ENCODE measurements at places on chromosomes 1 and 21.
A peak's percentile ranks its signal among the peaks of the same experiment; 100 is the strongest.

DNA sequence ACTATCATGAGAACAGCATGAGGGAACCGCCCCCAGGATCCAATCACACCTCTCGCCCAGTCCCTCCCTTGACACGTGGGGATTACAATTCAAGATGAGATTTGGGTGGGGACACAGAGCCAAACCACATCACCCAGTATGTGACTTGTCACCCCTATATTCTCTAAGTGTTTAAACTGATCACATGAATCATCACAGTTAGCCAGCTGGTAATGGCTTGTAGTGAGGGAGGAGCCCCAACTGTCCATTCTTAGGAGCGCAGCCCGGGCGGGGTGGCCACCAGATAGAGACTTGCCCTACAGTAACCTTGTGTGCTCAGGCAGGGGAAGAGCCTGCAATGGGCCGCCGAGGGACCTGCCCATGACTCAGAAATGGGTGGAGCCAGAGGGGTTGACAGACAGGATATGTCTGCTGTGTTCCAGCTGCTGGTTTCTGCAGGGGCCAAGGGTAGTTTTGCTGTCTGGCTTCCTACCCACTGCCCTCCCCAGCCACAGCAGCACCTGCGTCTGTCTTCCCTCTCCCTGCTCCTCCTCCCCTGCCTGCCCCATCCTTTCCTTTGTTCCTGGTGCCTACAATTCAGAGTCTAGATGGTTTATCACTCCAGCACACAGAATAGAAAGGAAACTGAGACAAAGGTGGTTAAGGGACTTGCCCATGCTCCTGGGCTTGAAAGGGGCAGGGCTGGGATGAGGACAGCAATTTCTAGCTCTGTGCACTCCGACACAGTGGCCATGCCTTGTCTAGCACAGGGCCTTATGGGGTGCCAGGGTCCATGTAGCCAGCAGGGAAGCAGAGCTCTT, 9.2 kb downstream of the ABCG1 start:
- DNase-seq: peak; percentile 69

DNA sequence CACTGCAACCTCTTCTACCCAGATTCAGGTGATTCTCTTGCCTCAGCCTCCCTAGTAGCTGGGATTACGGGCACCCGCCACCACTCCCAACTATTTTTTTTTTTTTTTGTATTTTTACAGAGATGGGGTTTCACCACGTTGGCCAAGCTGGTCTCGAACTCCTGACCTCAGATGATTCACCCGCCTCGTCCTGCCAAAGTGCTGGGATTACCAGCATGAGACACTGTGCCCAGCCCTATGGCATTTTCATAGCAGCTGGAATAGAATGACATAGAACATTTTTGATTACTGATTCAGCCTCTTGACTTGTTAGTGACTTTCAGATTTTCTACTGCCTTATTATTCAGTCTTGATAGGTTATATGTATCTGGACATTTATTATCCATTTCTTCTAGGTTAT, 1046.2 kb downstream of the AMY1C start:
- no peak for DNase-seq

DNA sequence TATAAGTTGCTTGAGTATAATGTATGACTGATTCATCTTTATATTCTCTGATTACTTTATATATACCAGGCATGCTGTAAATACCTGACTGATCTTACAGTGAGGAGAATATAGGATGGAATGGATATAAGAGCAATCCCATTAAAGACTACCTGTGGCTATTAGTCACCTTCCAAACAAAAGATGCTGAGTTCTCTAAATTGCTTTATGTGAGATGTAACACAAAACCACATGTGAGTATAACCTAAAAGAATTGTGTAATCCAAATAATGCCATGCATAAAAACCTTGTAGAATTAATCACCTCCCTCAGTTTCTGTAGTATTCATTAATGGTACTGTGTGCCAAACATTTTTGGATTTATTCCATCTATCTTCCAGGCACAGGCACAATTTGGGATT, 134.6 kb upstream of the LRRC7 start:
- DNase-seq: no peak

GRCh38 chr1:245599371-245600174, 444.8 kb downstream of the KIF26B start:
- DNase-seq: peak; percentile 98

DNA sequence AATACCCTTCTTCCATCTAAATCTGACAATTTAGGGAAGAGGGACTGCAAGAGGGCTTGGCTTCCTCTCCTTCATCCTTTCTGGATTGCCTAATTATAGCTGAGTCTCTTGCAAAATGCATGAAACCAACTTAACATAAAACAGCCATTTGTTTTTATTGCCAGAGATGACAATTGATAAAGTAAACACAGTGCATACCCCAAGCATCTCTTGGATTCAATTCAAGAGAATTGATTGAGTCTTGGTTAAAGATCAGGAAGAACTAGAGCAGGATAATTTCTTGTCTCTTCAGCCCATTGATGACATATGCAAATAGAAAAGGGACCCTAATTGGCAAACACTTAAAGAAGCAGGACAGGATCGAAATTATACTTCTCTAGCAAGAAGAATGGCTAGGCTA, 617.1 kb upstream of the PTBP2 start:
- DNase-seq: no peak

DNA sequence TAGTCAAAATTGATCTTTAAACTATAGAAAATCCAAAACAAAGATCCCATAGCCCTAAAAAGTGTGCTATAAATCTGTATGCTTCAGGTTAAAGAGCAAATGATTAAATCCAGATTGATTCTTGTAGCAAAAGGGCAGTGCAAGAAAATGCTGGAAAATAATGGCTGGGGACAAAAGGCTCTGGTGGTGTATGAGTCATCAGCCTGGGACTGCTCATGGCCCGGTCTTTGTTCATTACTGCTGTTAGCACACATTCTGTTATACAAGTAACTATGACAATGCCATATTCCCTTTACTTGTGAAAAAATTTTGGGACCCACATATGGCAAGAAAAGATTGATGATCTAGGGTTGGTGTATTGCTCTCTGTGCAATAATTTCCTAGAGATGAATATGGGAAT, 89.1 kb downstream of the RWDD3 start:
- DNase-seq: peak; percentile 30

DNA sequence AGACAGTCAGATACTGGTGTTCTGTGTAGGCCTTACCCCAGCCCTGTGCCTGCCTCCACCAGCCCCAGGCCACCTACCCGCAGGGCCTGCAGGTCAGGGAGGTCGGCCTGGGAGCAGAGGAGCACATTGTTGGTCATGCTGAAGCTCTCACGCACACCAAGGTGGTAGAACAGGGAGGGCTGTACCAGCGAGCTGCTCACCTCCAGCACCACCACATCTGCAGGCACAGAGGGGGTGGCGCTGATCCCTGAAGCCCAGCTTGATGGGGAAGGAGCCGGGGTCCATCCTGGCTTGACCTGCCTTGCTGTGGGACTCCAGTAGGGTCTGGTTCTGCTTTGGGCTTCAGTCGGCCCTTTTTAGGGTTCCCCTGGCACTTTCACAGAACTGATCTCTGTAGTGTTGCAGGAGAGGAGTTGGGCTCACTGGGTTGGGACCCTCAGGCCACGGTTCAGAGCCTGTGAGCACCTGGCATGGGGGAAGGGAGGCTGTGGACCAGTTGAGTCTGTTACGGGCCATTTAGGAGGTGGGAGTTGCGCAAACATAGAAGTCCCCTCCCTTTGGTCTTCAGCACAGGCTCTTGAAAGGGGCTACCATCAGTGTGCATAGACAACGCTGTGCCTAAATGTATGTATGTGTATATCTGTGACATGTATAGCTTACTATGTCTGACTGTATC, 1.9 kb downstream of the MAP3K6 start:
- no peak for DNase-seq

DNA sequence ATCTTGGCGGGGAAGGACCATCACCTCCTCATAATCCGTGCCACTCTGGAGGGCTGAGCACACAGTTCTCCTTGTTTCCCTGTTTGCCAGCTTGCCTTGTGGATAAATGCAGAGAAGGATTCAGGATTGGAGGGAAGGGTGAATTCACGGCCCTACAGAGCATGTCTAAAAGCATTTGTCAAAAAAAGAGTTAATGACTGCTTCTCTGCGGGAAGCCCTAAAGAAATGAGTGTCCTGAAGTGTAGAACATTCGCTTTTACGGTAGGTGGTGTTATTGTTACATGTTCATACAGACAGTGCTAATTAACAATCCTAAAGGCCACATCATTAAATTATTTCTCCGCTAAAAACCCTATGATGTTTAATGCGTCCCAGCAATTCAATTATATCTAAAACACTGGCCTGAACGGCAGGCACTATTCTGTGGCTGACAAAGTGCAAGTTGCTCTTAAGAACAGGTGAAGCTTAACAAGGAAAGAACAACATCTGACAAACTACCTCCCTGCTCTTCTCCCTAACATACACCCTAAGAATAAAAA, 112.3 kb upstream of the NFIA start:
- DNase-seq: peak; percentile 53

DNA sequence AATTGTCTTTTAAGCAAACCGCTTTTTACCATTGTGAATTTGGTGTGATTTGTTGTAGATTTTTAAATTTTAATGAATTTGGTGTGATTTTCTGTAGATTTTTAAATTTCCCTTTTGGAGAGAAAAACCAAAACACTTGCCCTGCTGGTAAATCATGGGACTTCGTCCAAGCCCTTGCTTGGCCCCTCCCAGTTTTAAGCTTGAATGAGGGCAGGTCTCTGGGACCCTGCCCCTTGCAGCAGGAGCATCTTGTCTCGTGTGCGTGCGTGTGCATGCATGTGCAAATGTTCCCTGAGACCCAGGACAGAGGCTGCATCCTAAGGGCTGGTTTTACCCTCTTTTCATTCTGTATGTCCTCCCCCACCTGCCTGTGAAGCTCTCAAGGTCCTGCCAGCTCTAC, 248.6 kb downstream of the GREM2 start:
- DNase-seq: no peak

DNA sequence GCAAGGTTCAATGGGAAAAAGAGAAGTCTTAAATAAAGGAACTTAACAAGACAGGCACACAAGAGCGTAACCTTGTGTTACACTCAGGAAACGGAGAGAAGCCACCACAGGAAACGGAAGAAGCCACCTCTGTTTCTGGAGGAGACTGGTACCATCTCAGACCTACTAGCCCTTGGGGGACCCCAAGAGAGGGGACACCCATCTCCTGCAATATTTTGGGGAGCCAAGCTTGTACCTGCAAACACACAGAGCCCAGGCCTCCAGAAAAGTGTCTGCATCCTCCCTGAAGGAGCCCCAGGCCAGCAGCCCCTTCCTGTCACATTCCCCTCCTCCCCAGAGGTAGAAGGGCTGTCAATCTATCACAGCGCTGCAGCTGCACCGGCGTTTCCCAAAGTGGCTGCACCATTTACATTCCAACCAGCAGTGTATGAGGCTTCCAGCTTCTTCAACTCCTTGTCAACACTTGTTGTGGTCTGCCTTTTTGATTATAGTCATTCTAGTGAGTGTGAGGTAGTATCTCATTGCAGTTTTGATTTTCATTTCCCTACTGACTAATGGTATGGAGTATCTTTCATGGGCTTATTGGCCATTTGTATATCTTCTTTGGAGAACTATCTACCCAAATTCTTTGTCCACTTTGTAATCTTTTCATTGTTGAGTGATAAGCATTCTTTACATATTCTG, 23.0 kb upstream of the PADI1 start:
- DNase-seq: peak; percentile 14

GRCh38 chr1:18352636-18353265, 128.0 kb upstream of the KLHDC7A start:
- DNase-seq: no peak

DNA sequence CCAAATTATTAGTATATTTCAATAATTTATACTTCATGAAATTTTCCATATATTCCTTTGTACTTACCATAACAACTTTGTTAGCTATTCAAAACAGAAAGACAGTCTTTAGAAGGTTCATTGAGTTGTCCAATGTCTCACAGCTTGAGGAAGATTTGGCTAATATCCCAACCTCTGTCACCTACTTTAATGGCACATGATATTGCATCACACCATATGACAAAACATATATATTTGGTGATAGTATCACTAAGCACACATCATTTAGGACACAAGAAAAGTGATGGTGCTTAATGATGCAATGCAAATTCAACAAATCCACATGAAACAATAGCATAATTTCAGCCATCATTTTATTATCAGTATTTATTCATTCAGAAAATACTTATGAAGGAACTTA, 122.0 kb upstream of the BRINP3 start:
- no peak for DNase-seq

DNA sequence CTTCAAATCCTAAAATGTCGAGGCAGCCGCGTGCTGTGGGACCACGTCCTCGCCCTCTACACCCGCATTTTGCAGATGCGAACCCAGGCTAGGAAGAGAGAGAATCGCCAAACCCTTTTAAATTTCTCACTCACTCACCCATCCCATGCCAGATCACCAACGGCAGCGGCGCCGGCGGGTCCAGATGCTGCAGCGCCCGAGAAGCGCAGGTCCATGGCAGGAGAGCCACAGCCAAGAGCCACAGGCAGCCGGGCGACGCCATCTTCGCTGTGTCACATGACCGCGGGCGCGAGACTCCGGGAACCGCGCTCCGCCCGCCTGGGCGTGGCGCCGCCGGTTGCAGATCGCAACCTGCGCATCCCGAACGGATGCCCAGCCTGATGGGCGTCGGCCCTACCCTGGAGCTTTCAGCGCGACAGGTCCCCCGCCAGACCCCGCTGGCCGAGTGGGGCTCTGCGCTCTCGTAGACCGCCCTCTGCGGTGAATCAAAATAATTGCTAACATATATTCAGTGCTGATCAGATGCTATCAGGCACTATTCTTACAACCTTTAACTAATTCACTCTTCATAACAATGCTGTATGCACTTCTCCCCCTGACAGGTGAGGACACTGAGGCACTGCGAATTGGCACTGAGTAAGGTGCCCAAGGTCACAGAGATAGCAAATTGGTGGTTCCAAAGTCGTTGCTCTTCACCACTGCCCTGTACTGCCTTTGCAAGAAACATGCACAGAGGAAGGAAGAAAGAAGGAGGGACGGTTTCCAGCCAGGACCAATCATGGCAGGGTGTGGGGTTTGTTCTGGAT, at the start of gene PPT1:
Gene PPT1, minus strand, starts transcription at position 276 of the 806 bp plus-strand sequence. Its CDS starts 14 bp downstream, at position 262.
- DNase-seq: peak; percentile 68

GRCh38 chr1:37807220-37807554, 403 bp upstream of the C1orf122 start:
- no peak for DNase-seq

DNA sequence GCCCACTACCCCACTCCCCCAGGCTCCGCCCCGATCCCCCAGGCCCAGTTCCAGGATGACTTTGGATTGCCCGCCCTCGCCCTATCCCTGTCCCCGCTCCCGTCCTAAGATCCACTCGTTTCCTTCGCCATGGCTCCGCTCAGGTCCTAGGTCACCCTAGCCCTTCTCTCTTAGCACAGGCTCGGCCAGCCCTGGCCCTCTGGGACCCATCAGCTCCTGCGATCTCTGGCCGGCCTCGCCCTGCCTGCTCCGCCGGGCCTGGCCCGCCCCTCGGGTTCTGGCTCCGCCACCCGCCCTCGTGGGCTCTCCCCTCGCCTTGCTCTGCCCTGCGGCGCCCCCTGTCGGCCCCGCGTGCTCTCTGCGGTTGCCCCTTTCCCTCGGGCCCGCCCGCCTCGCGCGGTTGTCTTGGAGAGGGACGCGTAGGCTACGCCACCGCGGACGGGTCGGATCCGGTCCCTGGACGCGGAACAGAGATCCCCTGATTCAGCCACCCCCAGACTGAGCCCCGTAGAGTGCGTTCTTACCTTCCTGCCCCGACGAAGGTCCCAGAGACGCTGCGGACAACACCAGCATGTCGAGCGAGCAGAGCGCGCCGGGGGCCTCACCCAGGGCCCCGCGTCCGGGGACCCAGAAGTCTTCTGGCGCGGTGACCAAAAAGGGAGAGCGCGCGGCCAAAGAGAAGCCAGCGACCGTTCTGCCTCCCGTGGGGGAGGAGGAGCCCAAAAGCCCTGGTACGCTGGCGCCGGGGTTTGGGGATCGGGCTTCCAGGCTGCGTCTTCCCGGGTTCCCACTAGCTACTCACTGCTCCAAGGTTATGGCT, at the start of gene LRRC71:
Gene LRRC71, plus strand, starts transcription at position 400 of the 820 bp plus-strand sequence. Its CDS starts 172 bp downstream, at position 572.
- DNase-seq: peak; percentile 81

GRCh38 chr1:184632415-184633175, 122.1 kb downstream of the EDEM3 start:
- DNase-seq: no peak
